ENCODE measurements at places on chromosomes 5 and 9.

DNA sequence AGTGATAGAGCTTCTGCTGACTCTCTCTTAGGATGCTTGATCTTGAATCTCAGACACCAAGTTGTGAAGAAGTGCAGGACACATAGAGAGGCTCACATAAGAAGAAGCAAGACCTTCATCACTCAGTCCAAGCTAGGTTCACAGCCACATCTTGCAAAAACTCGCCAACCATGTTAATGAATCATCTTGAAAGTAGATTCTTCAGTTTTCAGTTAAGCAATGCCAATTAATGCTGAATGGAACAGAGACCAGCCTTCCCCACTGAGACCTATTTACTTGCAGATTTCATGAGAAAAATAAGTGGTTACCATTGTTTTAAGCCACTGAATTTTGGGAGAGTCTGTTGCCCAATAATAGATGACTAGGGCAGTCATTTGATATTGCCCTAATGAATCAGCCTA is 217.7 kb upstream of the EDIL3 start:
- DNase-seq = no peak

DNA sequence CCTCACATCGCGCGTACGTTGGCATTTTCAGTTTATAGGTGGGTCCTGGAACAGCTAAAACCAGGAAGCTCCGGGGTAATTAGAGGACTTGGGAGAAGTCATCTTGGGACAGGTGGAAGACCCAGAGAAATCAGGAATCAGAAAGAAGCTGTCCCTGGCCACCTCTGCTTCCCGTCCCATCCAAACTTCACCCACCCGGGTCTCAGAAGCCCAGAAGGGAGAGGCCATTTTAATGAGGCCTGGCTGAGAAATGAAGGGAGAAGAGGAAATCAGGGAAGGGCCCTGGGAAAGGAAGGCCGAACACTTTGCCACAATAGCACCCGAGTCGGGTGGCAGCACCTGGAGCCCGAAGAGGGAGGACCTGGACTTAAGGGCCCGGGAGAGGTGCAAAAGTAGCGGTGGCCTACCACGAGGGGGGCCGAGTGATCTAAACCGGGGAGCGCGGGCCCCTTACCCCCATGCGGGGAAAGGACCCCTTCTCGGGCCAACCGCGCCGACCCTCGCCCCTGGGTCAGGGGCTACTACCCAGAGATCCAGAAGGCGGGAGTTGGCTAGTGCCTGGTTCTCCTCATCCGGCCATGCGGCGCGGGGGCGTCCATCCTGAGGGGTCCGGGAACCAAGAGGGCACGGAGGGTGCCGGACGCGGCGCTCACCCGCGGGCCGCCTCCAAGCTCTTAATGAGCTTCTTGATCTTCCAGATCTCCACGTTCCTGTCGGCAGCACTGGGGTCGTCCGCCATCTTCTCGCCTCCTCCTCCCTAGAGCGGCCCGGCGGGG is 668 bp downstream of the ETF1 start:
- peak; percentile 16 for DNase-seq

DNA sequence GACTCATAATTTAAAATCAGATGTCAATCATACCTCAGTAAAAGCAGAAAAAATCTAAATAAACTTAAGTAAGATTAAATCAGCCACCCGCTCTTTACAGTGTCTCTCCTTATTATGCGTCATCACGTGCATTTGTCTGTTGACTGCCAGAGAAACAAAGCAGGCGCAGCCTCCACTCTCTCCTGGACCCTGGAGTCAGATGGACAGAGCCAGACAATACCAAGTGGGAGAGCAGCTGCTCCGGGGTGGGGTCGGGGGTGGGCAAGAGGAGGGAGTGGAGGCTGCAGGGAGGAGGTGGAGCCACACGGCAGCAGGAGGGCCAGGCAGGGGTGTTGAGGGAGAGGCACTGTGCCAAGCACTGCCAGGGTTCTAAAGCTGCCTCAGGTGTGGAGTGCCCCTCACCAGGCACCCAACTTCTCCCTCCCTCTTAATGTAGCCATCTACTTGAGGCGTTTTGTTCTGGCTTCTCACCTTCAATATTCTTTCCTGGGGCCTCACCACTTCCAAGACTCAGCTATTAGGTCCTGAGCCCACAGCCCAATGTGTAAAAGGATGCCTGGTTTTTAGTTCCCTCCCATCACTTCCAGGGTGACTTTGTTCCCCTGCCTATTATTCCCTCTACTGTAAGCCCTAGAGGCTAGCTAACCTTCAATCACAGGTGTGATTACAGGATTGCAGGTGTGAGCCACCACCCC is 96.3 kb downstream of the GLDC start:
- DNase-seq = no peak

- DNase-seq = no peak
Observed at GRCh38 chr9:95218773-95219172, 98.7 kb downstream of the FANCC start.

DNA sequence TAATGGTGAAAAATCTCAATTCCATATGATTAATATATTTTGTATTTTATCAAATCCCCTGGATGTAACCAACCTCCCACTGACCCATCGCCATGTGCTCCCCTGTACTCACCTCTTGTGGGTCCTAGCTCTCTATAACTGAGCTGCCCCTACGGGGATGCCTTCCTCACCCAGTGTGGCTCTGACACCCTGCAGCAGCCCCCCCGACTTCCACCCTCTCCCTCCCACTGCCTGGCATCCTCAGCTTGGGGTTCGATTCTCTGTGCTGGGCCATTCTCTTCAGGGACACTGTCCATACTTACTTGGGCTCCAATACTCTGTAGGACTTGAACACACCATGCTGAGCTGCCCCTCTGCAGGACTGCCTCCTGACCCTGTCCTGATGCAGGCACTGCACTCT is 87.1 kb downstream of the PJA2 start:
- DNase-seq = no peak

GRCh38 chr9:134962065-134962972 is 44.6 kb upstream of the FCN1 start:
- no peak for DNase-seq

DNA sequence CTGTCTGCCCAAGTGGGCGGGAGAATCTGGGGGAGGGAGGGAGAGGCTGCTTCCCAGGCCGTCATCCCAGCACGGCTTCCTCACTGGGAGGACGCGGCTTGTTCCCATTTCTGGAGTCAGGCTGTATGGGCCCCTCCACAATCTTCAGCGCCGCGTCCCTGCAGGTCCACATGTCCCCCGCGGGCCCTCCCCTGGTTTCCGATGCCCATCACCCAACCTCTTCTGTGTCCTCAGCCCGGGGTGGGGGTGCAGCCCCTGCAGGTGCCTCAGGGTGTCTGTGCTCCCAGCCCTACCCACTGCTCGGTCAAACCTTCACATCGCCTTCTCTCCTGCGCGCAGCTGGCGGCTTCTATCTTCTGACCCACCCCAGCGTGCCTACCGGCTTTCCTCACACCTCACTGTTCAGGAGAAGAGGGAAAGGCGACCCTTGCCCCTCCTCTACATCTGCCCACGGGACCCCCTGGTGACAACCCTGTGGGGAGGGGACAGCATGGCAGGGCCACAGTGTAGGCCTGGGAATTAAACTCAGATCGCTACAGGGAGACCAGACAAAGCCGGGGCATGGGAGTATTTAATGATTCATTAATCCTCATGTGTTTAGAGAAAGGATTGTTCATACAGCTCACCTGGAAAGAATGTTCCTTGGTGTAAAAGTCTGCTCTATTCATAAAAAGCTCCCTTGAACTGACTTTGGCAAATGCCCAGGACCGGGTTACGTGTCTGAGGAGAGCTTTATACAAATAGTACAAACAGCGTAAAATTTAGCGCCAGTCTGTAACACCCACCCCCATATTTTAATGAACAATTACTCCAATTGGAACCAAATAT is 145.1 kb downstream of the IRX1 start:
- no peak for DNase-seq

DNA sequence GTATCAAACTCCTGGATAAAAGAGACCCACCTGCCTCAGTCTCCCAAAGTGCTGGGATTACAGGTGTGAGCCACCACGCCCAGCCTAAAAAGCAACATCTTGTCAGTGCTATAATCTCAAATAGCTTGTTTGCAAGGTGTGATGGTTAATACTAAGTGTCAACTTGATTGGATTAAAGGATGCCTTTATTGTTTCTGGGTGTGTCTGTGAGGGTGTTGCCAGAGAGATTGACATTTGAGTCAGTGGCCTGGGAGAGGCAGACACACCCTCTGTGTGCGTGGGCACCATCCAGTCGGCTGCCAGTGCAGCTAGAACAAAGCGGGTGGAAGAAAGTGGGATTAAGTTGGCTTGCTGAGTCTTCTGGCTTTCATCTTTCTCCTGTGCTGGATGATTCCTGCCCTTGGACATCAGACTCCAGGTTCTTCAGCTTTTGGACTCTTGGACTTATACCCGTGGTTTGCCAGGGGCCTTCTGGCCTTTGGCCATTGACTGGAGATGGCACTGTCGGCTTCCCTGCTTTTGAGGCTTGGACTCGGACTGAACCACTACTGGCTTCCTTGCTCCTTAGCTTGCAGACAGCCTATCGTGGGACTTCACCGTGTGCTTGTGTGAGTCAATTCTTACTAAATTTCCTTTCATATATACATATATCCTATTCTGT is 28.1 kb downstream of the TARS1 start:
- no peak for DNase-seq

GRCh38 chr9:124291801-124292396 is 34.1 kb downstream of the NEK6 start:
- DNase-seq = peak; percentile 47

DNA sequence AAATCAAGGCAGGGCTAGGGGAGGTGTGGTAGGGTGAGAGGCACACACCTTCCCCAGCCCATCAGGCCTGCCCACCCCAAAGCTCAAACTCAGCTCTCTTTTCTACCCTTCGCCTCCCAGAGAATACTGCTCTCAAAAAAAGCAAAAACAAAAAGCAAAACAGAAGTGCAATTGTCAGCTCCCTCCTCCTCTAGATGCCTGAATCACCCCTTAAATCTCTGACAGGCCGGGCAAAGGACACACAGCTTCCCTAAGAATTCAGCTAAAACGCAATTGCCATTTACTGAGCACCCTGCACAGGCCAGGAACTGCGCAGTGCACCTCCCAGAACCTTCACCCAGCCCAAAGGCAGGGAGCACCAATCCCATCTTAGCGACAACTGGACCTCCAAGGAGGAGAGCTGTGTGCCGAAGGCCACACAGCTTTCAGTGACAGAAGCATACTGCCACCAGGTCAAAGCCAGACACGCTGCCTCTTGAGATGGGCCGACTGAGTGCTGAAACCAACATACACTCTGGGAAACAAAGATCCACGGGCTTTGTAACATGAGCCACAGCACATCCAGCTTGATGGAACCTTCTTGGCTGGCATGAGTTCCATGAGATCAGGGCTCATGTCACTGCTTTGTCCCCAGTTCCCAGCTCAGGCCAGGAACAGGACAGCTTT is 53.4 kb upstream of the STXBP1 start:
- no peak for DNase-seq

DNA sequence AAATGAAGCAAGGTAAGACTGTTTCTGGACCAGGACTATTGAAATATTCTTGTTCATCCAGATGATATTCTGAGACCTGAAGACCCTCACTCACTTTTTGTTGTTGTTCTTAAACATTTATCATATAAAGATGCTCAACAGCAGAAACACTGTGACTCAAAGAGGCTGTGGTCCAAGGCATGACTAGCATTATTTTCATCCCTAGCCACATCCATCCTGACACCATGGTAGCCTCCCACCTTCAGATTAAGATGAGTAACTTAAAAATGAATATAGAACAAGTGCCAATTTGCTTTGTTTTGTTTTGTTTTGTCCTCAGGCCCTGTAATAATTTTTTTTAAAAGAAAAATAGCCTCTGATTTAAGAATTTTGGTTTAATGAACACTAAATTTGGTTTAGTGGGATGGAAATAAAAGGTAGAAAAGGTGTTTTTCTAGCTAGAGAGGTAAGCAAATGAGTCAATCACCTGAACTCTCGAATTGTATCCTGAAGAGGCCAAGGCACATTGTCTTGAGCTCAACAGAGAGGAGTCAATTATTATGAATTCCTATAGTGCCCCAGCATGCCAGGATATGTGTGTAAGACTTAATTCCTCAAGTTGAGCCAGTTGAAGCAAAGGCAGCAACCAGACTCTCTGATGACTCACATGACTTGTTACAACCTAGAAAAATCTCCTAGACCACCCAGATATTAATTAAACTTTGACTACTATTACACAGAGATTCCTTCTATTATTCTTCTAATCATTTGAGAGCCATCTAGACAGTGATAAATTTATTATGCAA is 380.1 kb upstream of the TUSC1 start:
- no peak for DNase-seq

DNA sequence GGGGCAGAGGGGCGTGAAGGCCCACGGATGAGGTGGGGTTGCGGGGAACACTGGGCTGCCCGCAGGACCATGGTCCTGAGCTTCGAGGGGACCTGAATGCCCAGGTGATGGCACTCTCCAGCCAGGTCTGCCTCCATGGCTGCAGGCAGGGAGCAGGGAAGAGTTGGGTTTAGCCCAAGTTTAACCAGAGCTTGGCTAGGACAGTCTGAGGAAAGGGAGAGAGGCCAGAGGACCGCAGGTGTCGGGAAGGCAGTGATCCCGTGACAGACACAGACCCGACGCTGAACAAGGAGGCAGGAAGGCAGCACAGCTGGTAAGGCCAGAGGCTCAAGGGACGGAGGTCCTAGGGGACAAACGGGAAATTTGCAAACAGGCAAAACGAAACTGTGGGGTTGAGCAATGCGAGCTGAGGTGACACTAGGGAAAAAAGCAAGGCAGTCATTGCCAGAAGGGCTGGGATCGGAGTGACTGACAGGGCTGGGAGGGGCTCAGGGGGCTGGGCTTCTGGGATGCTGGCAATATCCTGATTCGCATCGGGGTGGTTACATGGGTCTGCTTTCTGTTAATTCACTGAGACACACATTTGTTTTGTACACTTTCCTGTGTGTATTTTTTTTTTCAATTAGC is 25.0 kb downstream of the ARPC5L start:
- DNase-seq = no peak
